ENCODE measurements at places on chromosomes 5 and 9.

- no peak for DNase-seq
Measured at GRCh38 chr5:17069995-17070511, 134.0 kb upstream of the MYO10 start.

DNA sequence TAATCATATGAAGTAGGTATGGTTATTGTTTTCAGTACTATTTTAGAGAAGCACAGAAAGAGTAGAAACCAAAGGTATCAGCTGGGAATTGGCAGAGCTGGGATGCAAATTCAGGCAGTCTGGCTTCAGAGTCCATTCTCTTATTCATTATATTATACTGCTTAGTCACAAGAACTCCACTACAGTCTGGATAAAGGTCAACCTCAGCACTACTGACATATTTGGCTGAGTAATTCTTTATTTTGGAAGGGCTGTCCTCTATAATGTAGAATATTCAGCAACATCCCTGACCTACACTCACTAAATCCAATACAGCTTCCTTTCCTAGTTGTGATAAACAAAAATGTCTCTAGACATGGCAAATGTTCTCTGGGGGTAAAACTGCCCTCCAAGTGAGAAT, 37.6 kb downstream of the PTGER4 start:
- DNase-seq: no peak

DNA sequence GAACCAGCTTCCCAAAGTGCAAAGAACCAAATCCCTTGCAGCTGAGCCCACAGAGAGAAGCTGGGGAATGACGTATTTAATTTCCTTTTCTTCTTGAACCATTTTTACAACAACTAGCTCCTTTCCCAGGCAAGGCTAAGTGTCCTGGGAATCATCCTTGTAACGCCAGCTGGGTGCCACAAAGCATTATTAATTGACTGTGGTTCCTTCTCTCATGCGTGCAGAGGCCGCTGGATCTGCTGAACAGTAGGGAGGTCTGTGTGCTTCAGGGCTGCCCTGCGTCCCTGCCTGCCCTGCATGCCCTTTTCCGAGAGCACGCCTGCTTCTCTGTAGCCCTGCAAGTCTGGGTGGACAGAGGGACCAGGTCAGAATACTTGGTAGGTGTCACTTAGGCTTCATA, 124.1 kb upstream of the OTULINL start:
- no peak for DNase-seq

DNA sequence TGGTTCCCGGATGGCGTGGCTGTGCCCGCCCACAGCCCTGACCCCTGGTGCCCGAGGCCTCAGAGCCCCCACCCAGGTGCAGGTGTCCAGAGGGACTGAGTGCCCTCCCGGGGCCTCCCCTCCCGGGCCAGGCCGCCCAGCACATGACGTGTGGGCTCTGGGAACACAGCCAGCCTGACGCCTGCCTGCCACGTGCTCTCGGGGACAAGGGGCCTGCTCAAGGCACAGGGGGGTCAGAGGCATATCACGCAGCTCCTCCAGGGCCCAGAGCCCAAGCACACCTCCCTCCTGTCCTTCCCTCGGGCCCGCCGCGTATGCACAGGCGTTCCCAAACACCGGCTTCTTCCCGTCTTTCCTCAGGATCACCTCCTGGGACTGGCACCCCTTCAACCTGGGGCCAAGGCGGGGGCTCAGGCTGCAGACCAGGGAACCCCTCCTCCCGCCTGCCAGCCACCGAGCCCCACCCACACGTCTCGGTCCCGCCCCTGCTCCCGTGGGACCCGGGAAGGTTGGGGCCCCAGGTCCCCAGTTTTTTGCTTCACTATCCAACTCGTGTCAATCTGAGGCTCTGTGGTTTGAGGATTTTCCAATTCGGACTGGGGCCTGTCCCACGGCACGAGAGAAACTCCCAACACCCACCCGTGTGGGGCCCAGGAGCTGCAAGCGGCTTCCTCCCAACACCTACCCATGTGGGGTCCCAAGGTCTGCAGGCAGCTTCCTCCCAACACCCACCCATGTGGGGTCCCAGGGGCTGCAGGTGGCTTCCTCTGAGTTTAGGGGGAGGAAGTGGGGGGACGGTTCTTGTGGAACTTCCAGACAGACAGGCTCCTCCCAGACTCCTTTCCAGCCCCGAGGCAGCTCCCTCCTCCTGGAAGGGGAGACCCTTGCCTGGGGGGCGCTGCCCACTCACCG, 1.5 kb downstream of the LCN10 start:
- DNase-seq: no peak

DNA sequence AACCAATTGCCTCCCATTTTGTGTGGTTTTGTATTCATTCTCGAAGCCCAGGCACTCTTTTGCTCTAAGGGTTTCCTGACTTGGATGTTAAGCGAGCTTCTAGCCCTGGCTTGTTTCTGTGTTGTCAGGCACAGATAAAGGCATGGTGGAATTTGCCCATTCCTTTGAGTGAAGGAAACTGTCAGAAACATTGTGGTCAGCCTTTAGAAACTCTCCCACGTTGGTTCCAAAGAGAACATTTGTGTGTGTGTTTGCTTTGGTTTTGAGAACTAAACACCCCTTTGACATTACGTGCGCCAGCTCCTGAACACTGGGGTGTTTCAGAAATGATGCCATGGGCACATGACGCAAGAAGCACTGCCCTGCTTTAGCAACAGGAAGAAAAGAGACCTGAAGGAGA, 320.9 kb downstream of the NTRK2 start:
- no peak for DNase-seq

GRCh38 chr5:90386099-90386710, 23.4 kb downstream of the CETN3 start:
- no peak for DNase-seq

- DNase-seq: no peak
Measured at GRCh38 chr5:176723440-176723839, 76.2 kb downstream of the TSPAN17 start.

GRCh38 chr9:106312906-106313305, 550.1 kb upstream of the ZNF462 start:
- DNase-seq: no peak

DNA sequence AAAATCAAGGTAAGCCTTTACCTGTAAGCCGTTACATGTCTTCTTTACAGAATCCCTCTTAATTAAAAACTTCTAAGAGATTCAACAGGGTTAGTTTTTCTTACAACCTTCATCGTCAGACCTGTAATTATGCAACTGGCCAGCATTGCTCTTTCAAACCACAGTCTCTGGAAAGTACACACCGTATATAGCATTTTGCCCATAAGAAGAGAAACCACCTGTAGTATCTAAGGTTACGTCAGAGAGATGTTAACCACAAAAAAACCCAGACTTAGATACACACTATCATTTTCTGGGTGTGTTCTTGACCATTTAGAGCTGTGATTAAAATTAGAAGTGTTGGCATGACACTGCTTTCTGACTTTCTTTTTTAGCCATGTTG, 140.0 kb downstream of the MUSK start:
- no peak for DNase-seq

DNA sequence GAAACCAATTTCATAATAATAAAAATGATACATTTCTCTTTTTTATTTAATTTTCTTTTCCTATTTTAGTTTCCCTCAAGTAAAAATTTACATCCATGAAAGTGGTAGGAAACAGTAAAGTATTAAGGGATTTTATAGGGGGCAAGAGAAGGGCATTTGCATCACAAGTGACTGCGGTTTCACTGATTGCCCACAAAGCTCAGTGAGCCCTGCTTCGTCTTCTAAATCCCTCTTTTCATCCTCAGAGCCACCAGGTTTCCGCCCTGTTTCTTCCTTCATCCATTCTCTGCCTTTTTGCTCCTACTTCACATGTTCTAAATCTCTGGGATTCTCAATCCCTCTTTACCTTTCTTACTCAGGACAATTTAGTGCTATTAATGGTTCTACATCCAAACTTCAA, 491.4 kb downstream of the LRRC70 start:
- no peak for DNase-seq

GRCh38 chr9:132820169-132820944, 57.7 kb downstream of the AK8 start:
- no peak for DNase-seq

DNA sequence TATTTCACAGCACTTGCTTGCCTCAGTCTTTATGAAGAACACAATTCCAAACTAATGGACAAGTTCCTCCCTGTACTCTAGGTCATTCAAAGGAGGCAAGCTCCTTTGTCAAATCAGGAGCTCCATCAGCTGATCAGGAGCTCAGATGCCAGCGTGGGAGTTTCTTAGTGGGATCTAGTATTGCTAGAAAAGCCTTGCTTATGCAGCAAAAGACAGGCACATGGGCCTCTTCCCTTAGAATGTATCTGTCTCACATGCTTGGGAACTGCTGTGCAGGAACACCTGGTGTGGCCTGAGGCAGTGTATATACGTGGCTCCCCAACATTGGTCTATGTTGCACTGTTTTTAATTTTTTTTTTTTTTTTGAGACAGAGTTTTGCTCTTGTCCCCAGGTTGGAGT, 21.4 kb upstream of the HAVCR1 start:
- no peak for DNase-seq

- DNase-seq: no peak
Measured at GRCh38 chr9:120486347-120486746, 93.6 kb downstream of the CDK5RAP2 start.

DNA sequence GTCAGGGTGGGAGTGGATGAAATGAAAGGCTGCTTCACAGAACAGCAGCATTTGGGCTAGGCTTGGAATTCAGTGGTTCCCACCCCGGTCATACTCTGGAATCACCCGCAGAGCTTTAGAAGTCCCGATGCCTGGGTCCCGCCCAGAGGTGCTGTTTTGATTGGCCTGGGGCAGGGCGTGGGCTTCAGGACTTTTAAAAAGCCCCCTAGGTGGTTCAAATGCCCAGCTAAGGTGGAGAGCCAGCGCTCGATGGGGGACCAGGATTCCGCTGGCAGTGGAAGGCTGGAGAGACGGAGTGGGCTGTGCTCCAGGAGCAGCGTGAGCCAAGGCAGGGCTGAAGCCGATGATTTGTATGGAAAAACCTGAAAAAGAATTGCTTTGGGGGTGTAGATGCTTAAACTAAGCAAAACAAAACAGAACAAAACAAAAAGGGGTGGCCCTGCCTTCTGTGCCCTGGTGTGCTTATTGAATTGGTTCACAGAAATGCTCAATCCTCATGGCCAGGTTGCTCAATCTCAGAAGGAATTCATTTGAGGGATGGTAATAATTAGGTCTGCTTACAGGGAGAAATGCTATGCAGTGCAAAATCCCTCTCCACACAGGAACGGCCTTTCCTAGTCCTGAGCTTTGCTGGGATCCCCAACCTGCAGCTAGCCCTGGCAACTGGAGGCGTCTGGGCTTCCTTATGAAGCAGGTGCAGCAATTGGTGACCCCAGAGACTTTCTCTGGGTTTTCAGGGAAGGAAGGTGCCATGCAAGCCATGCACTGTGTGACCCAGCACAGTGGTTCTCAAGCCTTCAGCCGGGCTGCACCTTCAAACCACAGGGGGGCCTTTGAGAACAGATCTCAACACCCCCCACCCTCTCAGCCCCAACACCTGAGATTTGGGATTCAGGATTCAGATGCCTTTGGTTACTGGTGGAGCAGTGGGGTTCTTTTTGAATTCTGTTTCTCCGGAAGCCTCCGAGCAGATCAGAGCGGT, 174.0 kb upstream of the ZNF618 start:
- DNase-seq: no peak

DNA sequence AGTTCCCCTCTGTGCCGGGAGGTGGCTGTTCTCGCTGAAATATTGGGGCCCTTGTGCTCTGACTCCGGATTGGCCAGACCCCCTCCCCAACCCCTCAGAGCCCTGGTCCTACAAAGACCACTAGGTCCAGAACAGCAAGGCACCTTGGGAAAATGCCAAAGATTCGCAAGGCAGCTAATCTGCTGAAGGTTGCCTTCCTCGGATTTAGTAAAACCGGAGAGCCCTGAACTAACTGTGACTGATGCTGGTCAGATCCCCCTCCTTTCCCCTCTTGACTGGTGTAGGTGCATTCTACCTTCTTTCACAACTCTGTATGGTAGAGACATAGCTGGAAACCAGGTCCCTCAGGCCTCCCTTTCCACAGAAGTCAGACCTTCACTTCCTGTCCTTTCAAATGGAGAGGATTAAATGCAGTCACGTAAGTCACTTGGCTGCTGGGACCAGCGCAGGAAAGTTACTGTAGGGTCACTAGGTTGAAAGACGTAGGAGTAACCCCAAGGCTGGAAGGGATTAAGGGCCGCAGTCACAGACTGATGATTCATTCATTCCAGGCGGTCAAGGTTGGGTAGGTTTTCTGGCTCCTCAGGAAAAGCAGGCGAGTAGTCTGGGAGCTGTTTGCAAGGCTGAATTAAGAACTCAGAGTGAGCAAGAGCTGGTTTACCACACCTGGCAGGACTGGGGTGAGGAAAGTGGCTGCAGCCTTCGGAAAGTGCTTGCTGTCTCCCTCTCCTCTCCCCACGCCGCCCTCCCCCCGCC, 5.3 kb downstream of the BARX1 start:
- DNase-seq: no peak

All from NCI-H524 treated with DMSO at 0.1 percent for 48 hours (cell line).